ENCODE measurements at places on chromosomes 1 and 21.

GRCh38 chr1:227947676-227948492 lies at the start of gene WNT9A:
TSS of gene WNT9A (minus strand) at chr1:227947932. CDS start at chr1:227947887, 45 bp downstream.
- DNase-seq = no peak

DNA sequence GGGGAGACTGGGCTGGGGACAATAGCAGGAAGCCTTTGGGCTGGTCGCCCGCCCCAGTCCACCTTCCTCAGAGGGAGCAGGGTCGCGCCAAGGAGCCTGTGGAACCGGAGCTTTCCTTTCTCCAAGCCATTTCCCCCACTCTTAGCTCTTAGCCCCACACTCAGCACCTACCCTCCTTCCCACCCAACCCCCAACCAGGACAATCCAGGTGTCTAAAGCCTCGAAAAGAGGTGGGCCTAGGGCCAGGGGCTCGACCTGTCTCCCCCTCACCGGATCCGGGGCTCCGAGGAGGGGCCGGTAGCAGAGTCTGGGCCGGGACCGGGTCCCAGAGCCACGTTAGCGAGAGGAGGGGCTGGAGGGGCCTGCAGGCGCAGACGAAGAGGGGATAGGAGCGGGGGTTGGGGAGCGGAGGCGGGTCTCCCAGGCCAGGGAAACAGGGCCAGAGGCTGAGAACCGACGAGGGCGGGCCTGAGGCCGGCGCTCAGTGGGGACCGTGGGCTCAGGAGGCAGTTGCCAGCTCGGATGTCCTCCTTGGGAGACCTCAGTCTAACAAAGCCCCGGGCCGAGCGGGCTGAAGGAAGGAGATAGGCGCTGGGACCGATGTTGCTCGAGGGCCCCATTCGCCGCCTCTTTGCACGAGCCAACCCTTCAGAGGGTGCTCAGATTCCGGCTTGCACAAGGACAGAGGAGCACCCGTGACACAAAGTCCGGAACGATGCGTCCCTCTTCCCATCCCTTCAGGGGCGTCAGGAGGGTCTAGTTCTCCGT lies 943 bp downstream of the SEMA6C start:
- no peak for DNase-seq

- DNase-seq = no peak
These were observed 321.7 kb upstream of the PLXNA2 start for GRCh38 chr1:208565756-208566440.

DNA sequence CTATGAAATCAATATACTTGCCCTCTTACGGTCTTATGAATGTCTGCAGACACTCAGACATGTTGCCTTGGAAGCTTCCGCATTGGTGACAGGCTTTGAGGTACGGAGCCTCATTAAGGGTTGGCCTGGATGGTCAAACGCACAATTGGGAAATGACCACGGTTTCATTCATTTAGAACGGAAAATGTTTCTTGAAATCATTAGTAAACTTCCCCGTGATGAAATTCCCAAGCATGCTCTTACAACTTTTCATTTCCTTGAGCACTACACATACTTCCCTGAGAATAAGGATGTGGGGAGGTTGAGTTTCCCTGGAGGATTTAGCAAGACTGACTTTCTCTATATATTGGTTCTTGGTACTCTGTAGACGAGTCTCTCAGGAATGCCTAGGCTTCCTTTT lies 146.3 kb downstream of the HLX start:
- DNase-seq = no peak

GRCh38 chr1:9120312-9120958 lies 8.5 kb downstream of the GPR157 start:
- no peak for DNase-seq

GRCh38 chr1:219805191-219805590 lies 123.2 kb downstream of the SLC30A10 start:
- DNase-seq = no peak

DNA sequence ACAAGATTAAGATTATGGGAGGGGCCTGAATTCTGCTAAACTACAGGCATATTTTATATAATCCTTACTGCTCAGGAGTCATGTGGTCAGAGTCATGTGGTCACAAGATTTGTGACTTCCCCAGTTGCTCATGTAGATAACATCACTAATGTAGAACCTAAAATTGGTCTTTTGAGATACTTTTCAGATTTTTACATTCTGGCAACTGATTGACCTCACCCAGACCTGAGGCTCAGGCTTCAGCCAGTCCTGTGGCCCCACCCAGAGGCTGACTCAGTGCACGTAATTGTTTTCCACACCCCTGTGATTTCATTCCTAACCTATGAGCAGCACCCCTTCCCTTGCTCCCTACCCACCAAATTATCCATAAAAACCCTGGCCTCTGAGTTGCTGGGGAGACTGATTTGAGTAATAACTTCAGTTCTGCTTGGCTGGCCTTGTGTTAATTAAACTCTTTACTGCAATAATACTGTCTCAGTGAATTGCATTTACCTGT lies 41.7 kb upstream of the ZNF326 start:
- no peak for DNase-seq

- DNase-seq = no peak
These were observed 536.8 kb downstream of the KCNT2 start for GRCh38 chr1:196071447-196071846.

- DNase-seq = no peak
These were observed 73.3 kb downstream of the LEPR start for GRCh38 chr1:65493802-65494201.

DNA sequence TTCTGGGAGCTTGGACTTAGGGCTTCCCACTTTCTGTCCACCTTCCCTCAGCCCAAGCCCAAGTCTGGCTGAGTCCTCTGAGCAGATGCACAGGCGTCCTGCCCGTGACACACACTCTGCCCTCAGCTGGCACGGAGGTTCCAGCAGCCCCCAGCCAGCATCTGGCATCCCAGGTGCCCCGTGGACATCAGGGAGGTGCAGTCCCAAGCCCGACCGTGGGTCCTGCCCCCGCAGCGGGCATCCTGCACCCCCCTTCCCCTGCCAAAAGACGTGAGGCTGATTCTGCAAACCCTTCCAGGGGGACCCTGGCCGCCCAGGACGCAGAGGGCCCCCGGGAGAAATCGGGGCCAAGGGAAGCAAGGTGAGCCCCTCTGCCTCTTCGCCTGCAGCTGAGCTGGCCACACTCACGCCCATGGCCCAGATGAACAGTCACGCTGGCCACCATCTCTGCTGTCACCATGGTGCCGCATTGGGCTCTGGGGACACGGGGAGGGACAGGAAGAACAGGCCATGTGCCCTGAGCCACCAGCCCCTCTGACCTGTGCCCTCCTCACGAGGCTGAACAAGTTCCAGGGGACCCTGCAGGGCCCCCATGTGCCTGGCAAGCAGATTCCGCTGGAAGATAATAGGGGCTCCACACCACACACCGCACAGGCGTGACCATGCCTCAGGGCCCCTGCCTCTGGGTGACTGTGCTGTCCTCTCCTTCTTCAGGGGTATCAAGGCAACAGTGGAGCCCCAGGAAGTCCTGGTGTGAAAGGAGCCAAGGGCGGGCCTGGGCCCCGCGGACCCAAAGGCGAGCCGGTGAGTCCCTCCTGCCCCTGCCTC lies 20.6 kb downstream of the COL6A2 start:
- no peak for DNase-seq

GRCh38 chr1:202164271-202165037 lies 4.1 kb upstream of the PTPN7 start:
- DNase-seq = peak; percentile 75

- no peak for DNase-seq
These were observed 1.5 kb downstream of the TTC3 start for GRCh38 chr21:37074546-37074945.

DNA sequence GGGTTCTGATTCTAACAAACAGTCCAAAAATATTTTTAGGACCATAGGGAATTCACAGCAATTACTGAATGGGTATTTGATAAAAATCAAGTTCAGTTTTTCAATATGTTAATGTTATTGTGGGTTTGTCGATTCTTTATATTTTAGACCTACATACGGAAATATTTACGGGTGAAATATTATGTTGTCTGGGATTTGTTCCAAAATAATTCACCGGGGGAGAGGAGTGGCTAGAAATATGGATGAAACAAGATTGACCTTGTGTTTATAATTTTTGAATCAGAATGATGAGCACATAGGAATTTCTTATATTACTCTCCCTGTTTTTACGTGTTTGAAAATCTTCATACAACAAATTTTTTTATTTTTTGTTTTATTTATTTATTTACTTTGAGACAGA lies 56.7 kb upstream of the USP1 start:
- no peak for DNase-seq

- no peak for DNase-seq
These were observed 365.7 kb upstream of the USP24 start for GRCh38 chr1:55580845-55581332.

DNA sequence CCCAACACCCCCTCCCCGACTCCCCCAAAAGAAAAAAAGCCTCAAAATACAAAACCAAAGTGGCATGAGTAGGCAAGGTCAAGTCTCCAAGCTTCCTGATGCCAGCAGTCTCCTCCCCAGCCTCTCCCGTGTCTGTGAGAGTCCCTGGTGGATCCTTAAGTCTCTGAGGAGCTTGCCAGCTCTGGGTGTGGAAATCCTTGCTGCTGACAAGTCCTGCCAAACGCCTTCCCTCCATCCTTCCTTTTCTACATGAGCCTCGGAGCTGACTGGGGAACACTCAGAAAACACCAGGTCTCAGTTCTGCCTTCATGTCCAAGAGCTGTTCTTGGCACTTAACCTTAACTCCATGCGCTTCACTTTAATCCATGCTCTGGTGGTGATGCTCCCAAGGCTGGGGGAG lies 3.7 kb upstream of the ETV3L start:
- no peak for DNase-seq

- DNase-seq = no peak
These were observed 4.2 kb upstream of the CHD1L start for GRCh38 chr1:147238053-147238902.

- DNase-seq = no peak
These were observed 4.3 kb upstream of the NR1I3 start for GRCh38 chr1:161242313-161242712.

DNA sequence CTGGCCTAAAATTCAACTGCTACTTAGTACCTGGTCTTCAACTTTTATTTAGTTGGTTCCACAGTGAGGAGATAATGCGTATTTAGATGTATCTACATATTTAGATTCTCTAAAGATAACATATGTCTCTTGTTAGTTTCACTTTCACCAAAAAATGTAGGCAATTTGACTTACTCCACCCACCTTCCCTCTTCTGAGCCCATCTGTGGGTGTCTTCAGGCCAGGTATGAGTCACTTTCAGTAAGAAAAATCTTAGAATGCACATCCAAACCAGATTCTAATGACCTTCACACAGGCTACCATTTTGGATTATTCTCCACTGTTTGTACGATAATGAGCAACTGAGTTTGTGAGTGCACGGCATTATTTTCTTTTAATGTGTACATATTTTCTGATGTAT lies 501.7 kb downstream of the NEGR1 start:
- DNase-seq = no peak

DNA sequence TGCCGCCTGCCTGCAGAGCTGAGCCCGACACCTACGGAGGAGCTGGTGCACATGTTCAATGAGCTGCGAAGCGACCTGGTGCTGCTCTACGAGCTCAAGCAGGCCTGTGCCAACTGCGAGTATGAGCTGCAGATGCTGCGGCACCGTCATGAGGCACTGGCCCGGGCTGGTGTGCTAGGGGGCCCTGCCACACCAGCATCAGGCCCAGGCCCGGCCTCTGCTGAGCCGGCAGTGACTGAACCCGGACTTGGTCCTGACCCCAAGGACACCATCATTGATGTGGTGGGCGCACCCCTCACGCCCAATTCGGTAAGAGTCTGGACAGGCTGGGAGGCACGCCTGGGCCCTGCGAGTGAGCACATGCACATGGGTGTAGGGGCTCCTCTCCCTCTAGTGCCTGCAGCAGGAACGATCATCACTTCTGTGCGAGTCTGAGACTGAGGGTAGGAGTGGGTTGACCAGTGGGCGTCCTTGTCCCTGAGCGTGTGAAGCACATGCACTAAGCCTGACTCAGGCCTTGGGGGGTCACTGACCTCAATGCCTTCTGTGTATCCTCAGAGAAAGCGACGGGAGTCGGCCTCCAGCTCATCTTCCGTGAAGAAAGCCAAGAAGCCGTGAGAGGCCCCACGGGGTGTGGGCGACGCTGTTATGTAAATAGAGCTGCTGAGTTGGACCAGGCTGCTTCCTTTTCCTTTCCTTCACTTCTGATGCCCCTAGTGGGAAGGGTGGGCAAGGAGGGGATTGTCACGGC lies 6.9 kb downstream of the DMAP1 start:
- no peak for DNase-seq

GRCh38 chr1:41983451-41983850 lies 64.7 kb upstream of the HIVEP3 start:
- DNase-seq = no peak

- no peak for DNase-seq
These were observed 3.5 kb downstream of the HAPLN2 start for GRCh38 chr1:156622581-156623297.

DNA sequence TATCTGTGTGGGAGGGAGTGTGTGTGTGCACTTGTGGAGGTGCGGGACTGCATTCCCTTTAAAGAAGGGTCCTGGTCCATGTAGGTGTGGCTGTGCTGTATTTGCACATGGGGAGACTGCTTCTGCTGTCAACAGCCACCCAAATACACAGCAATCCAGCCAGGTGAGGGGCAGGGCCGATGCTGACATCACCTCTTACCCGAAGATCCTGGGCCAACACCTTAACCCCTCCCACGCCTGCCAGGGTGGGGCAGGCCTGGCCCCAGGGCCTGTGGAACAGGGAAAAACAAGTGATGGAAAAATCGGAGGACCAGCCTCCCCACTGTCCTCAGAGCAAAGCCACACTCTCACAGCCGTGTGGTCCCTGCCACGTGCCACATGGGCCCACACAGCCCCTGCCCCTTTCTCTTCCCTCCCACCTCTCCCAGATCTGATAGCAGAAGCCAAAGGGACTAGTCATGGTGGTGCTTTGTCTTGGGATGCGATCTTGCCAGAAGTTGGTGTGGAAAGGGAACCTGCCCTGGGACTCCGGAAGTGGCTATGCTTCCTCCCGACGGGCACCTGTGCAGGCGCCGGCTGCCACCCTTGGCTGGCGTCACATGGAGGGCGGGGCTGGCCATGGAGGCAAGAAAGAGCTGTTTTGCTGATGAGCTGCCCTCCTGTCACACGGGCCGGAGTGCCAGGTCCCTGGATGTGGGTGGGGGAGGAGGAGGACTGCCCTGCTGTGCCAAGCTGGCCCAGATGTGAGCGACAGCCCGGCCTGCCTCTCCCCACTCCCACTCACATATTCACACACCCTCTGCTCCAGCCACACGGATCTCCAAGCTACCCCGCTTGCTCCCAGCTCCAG lies 7.8 kb upstream of the CASZ1 start:
- no peak for DNase-seq

GRCh38 chr1:201126832-201127754 lies at the start of gene ASCL5:
TSS of gene ASCL5 (minus strand) at chr1:201127184. CDS start at chr1:201115372, 11,812 bp downstream.
- no peak for DNase-seq

DNA sequence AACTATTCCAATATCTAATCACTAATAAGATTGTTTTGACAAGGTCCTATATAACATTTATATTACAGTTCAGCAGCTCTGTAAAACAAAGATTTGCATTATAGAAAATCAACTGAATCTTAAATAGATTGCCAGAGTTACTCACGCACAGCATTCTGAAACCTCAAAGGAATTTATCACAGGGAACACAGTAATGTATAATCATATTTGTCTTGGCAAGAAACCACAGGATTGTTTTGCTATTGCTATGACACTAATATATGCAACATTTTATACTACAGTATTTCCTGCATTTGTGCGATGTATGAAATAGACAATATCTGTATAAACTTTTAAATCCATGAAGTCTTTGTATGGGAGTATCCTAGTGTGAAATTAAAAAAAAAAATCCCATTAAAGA lies 101.4 kb downstream of the PLPPR5 start:
- no peak for DNase-seq
